ENCODE measurements at places on chromosomes 1 and 21.

DNA sequence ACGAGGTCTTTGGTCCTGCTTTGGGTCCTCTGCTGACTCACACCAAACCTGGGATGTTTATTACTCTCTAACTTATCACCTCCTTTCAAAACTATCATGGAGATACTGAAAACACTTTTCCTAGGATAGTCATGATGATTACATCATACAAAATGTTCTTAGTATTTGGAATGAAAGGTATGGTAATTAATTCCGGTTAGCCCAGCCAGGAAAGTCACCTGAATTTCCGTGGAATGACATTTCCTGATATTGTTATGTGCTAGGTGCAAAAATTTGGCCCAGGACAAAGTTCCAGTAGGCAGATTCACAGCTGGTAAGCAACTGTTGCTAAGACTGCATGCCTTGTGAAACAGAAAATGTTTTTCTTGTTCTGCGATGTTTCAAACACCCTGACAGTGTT lies 203.4 kb downstream of the ZNF648 start:
- DNase-seq: no peak

GRCh38 chr1:46622344-46622743 lies 5.7 kb upstream of the MOB3C start:
- DNase-seq: no peak

- DNase-seq: no peak
Observed at GRCh38 chr1:69258842-69259241, 308.9 kb upstream of the LRRC7 start.

DNA sequence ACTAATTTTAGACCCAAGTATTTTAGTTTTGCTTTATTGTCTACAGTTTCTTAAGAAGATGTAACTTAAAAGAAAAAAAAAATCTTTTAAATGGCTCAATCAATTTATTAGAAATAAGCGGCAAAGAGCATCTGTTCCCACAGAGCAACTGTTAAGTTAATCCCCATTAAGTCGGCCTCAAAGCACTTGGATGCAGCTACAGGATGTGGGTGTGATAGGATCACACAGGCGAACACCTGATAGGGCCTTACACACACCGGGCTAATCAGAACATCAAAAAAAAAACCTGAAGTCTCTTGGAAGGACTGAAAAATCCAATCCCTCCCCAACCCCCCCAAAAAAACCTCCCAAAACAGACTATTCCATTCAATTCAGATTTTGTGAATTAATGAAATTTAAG lies 23.0 kb downstream of the APP start:
- no peak for DNase-seq

GRCh38 chr1:197284966-197285365 lies 16.9 kb downstream of the CRB1 start:
- DNase-seq: no peak

DNA sequence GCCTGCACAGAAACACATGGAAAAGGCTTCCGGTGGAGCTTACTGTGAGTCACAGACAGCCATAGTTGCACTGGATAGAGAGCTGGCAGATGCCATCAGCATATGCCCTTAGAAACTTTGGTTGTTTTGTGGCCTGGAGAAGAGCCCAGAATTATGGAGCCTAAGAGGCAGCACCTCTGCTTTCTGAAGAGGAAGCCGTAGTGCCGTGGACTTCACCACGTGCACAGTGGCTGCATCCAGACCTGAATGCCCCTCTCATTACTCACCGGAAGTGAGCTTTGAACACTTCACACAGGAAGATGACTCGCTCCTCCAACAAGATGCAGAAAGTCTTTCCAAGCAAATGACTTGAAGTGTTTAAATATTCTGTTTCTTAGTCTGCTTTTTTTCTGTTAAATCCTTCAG lies 28.4 kb downstream of the JUN start:
- DNase-seq: no peak

DNA sequence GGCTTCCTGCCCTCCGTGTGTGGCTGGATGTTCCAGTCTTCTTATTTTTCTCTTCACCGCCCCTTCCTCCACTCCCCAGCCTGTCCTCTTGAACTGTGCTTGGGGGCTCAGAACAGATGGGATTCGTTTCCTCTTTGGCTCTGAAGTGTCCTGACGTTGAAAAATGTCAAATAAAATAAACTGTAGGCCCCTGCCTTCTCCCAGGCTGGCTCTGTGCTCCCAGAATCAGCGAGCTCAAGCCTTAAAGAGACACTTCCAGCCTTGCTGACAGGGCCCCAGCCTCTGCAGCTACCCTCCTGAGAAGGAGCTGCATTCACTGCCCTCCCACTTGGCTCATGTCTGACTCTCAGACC lies 104.2 kb upstream of the IPO9 start:
- DNase-seq: no peak

DNA sequence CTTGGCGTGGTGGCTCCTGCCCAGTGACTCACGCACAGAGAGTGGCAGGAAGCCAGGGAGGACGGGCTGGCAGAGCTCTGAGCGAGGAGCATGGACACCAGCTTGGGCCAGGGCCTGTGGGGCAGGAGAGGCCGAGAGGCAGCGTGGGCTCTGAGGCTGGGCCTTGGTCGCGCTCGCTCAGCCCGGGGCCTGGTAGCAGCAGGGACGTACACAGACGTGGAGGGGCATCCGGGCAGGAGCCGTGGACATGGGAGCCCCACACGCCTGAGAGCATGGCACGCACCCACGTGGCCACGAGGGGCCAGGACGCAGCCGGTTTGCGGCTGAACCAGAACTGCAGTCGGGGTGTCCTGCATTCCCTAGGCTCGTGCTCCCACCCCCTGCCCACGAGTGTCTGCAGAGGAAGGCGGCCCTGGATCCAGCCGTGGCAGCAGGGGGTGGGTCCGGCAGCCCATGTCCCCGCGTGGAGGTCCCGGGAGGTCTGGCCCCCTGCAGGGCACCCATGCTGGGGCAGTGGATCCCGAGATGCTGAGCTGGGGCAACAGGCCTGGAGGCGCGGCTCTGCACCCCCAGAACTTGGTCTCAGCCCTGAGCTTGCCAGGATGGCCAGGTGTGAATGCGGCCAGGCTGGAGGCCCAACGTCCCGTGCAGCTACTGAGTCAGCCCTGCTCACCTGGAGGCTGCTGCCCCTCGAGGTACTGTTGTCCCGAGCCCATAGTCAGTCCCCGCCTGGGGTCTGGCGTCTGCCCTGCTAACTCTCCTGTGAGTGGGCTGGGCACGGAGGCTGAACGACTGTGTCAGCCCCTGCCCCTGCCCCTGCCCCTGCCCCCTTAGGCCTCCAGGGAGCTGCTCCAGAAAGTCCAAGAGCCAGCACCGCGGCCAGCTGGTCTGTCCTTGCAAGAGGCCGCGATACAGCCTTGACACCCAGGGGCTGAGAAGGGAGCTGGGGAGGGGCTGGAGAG lies 61.6 kb downstream of the SLX9 start:
- no peak for DNase-seq

- DNase-seq: no peak
Observed at GRCh38 chr1:28126783-28127490, 38.5 kb upstream of the EYA3 start.

- DNase-seq: no peak
Observed at GRCh38 chr21:25822981-25823380, 88.2 kb downstream of the GABPA start.

DNA sequence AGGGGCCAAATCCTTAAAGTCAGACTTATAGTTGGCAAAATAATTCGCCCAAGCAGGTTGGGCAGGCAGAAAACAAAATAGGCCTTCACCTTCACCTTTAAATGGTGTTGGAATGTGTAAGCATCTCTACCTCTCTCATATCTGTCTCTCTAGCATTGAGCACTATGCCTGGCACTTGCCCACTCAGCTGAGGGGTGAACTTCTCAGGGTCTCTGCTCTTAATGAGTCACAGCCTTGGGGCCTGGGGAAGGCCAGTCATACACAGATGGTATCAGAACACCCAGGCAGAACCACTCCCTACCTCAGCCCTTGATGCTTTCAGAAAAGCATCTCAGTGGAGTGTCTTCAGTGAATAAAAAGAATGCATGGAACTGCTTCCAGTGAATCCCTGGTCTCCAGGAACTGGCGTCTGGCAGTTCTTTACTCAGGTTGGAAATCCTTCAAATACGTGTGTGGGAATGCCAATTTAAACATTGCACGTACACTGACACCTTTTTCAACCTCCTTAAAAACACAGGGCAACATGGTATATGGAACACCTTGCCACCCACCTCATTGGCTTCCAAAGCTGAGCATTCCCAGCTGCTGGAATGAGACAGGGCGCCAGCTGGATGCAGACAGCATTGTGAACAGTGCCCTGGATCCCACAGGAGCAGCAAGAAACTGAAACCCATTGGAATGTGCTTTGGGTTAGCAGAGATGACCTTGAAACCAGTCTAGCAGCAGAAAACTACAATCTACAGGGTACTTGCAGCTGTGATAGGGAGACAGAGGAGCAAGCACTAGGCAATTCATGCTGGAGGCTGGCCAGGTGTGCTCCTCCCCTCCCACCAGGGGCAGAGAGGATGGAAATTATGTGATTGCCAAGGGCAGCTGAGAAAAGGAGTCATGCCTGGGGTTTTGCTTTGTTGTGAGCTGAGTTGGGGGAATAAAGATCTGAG lies 30.0 kb downstream of the ZNF697 start:
- no peak for DNase-seq

DNA sequence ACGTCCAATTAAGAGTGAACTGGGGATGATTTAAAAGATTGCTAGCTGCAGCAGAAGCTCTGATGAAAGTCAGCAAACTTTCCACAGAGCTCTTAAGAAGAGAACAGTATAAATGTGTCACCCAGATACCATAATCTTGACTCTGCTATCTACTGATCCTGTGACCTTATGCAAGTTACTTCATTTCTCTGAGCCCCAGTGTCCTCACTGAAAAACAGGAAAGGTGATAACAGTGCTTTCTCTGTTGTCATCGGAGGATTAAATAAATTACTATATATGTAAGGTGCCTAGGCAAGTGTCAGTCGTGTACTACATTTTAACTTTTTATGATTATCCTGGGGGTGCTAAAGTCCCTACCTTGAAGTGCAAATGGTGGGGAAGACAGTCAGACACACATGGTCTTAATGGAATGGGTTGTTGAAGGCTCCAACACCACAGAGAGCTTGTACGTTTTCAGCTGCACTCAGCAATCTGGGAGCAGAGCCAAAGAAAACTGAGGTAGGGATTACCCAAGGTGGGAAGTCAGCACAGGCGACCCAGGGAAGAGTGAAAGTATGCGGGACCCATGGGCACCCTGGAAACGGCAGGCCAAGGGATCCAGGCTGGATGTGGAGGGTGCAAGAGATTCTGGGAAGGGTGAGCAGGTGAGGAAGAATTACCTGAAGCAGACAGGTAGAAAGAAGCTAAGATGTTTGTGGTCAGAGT lies 82.8 kb downstream of the DTL start:
- no peak for DNase-seq
